ENCODE measurements at places on chromosomes 2 and 18.

- DNase-seq: peak; percentile 5
Measured at GRCh38 chr2:97732436-97733340, 19.3 kb downstream of the ZAP70 start.

- DNase-seq: peak; percentile 98
Measured at GRCh38 chr2:110101280-110101844, 14.3 kb downstream of the MALL start.

- DNase-seq: no peak
Measured at GRCh38 chr2:108633409-108633808, 85.9 kb upstream of the RANBP2 start.

DNA sequence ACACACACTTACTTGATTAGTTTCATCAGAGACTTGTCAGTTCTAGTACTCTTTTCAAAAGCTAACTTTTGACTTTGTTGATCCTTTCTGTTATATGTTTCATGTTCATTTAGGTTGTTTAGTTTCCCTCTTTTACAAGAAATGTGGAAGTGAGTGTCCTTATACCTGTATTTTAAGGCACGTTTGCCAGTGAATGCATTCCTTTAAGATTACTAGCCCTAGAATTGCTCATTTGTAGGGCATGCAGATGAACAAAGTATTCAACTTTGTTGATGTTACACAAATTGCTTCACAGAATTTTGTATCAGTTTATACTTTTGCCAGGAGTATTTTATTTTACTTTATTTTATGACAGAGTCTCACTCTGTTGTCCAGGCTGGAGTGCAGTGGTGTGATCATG lies 6.3 kb downstream of the IL1RL2 start:
- no peak for DNase-seq

- peak; percentile 74 for DNase-seq
Measured at GRCh38 chr2:109613081-109613921, 465 bp downstream of the SEPTIN10 start.

DNA sequence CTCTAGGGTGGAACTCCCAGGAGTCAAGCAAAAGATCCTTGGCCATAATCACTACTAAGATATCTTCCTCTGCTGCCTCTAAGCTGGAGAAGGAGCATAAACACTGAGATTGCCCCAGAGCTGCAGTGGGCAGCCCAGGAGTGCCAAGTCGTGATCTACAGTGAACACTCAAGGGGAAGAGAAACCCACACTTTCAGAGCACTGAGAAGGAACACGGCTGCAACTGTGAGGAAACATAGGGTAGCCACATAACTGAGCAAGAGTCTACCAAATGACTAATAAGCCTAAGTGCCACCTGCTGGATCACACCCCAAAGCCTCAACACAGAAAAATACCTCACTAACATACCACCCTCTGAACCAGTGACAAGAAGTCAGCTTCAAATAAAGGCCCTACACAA lies 79.6 kb upstream of the RAB12 start:
- DNase-seq: no peak
